DMS79 treated with DMSO at 0.1 percent for 48 hours (cell line): ENCODE measurements at places on chromosomes 11 and 22.

DNA sequence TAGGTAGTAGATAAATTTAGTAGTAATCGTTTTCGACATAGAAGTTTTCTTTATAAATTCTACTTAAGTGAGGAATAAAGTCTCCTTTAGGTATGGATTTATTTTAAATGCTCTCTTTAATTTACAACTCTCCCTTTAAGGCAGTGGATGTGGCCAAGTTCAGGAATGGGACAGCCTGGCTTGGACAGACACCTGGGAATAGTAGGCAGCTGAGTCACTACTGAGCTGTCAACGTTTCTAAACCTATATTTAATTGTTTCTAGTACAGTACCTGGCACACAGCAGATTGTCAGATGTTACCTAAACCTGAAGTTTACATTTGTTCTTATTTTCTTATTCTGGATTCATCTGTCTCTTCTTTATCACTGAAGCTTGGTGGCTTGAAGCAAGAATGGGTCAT is 85.1 kb downstream of the DEPDC5 start:
- DNase-seq = no peak

DNA sequence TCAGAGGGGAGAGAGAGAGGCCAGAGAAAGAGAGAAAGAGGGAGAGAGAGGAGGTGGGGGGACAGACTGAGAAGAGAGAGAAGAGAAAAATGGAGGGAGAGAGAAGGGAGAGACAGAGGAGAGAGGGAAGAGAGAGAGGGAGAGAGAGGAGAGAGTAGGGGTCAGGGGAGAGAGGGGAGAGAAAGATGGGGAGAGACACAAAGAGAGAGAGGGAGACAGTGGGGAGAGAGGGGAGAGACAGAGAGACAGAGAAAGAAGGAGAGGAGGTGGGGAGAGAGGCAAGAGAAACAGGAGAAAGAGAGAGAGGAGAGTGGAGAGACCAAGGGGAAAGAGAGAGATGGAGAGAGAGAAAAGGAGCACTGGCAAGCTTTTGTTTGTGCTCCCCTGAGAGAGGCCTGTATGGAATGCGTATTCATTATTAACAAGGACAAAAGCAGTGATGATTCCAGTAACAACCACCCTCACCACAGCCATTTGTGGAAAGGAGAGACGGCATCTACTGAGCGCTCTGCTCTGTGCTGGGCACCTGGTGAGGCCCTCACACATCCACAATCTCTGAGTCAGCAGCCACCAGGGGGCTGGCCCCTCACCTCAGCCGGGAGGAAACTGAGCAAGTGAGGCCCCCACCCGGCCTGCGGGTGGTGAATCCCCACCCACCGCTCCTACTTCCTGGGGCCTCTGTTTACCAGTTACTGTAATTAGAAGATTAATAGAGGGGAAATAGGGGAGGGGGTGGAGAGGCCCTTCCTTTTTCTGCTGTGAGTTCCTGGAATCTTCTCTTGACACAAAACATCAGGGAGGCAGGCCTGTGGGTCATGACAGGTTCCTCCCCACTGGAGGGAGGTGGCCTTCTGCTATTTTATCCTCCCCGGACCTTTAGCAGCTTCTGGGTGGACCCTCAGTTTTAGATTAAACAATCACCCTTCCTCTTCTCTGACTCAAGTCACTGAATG is 14.6 kb upstream of the MIAT start:
- no peak for DNase-seq

DNA sequence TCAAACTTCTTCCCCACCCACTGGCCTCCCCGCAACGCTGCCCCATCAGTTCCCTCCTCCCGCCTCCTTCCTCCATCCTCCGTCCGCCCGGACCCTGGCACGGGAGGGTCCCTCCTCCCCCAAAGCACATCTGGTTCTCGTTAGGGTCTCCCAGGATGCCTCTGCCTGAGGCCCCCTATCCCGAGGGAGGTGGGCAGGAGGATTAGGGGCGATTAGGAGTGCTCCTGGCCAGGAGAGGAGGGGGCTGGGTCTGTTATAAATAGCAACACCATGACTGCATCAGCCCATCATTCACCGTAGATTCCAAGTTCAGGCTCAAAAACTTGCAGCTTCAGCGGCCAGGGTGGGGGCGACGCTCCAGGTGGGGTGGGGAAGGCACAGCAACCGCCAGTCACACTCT is 10.4 kb downstream of the MYRF start:
- no peak for DNase-seq

DNA sequence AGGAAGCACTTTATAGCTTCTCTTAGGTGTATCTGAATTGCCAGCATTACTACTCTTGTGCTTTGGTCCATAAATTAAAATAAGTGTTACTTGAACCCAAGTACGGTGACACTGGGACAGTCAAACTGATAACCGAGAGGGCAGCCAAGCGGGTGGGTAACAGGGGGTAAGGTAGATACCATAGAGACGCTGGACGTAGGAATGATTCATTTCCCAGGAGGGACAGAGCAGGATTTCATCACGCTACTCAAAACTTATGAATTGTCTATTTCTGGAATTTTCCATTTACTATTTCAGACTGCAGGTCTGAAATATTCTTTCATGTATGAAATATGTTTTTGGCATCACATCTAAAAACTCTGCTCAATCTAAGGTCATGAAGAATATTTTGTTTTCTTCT is 14.8 kb upstream of the SPATA19 start:
- DNase-seq = no peak

- DNase-seq = no peak
Observed at GRCh38 chr22:23778577-23778900, 5.9 kb downstream of the MMP11 start.
